RPMI7951 (cell line): ENCODE measurements at places on chromosomes 5 and 9.

GRCh38 chr9:107147134-107147533, 135.9 kb upstream of the RAD23B start:
- peak; percentile 16 for DNase-seq

GRCh38 chr5:65252977-65253376, 228.7 kb downstream of the ADAMTS6 start:
- DNase-seq = no peak

DNA sequence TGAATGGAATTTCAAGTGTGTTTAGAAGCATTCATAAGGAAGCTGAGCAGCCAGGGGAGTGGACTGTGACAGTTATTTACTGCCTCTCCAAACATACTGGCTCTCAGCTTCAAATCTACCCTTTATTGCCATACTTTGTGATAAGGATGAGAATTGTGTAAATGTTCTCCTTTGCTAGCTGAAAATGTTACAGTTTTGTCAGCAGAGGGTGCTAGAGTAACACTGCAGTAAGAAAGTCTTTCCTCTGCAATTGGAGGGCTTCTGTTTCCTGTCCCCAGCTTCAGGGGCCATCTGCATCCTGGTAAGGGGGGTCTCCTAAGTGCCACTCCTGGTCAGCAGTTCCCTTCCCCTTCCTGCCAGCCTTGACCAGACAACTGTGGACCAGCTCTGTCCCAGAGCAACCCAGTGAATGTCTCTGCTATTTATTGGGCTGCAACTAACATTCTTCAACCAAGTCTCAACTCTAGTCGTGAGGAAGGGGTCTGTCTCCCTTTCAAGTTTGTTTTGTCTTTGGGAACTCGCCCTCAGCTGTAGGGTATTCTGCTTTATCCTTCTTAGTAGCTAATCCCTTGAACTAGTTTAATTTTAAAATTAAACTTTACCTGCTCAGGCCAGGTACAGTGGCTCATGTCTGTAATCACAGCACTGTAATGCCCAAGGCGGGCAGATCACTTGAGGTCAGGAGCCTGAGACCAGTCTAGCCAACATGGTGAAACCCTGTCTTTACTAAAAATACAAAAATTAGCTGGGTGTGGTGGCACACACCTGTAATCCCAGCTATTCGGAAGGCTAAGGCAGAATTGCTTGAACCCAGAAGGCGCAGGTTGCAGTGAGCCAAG, 45.3 kb downstream of the RAPGEF6 start:
- peak; percentile 49 for DNase-seq

DNA sequence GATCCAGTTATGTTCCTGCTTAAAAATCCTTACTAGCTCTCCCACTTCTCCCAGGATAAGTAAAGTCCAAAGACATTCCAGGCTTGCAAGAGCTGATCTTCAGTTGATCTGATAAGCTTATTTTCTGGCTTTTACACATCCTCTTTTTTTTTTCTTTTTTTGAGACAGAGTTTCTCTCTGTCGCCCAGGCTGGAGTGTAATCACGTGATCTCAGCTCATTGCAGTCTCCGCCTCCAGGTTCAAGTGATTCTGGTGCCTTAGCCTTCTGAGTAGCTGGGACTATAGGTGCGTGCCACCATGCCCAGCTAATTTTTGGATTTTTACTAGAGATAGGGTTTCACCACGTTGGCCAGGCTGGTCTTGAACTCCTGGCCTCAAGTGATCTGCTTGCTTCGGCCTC, 37.3 kb upstream of the PTPN3 start:
- DNase-seq = no peak

DNA sequence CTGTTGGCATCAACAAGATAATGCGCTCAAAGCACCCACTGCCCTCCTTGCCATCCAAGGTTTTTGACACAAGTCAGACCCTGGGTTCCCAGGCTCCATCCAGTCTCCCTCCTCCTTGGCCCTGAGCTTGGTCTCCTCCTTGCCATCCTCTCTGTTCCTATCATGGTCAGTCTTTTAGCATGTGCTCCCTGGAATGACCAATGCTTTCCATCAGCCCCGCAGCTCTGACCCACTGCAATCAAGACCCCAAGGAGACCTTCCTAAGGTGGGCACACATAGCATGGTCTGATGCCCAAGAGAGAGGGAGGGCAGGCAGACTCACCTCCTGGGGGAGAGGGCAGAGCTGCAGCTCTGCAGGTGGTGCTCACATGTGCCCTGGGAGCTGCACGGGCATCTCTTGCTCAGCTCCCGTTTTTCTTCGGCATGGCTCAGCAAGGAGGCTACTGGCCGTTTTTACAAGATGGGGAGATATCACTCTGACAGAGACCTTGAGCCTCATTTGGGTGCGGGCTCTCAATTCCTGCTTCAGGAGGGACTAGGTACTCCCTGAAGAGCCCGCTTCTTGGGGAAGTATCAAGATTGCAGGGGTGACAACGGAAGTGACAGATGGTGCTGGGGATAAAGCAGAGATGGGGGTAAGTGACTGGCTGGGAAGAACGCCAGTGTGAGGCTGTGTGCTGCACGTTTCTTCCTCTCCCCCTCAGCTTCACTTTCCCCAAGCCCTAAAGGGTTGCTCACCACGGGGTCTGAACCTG, 3.3 kb downstream of the SEPTIN8 start:
- no peak for DNase-seq

- no peak for DNase-seq
Observed at GRCh38 chr5:18010053-18010452, 375.8 kb downstream of the TAF11L14 start.

DNA sequence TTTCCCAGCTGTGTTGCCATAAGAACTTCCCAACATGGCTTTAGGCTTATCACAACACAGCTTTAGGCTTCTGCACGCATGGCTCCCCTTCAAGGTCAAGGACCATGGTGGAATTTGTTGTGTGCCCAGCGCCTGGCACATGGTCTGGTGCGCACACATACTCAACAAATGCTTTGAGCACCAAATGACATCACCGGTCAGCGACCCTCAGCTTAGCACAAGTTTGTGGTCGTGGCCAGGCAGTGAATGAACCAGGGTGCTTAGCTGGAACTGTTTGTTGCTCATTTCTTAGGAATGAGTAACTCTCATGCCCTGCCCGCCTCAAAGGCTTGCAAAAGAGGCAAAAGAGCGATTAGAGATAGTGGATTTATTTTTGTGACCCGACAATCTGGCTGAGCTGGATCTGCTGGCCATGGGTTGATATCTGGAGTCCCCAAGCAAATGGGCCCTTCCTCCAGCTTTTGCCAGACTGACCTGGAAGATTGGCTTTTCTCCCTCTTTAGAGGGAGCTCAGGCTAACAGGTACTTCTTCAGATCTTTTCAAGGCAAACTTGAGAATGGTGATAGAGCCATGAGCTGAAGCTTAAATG, 58.9 kb downstream of the DAP start:
- DNase-seq = peak; percentile 95

DNA sequence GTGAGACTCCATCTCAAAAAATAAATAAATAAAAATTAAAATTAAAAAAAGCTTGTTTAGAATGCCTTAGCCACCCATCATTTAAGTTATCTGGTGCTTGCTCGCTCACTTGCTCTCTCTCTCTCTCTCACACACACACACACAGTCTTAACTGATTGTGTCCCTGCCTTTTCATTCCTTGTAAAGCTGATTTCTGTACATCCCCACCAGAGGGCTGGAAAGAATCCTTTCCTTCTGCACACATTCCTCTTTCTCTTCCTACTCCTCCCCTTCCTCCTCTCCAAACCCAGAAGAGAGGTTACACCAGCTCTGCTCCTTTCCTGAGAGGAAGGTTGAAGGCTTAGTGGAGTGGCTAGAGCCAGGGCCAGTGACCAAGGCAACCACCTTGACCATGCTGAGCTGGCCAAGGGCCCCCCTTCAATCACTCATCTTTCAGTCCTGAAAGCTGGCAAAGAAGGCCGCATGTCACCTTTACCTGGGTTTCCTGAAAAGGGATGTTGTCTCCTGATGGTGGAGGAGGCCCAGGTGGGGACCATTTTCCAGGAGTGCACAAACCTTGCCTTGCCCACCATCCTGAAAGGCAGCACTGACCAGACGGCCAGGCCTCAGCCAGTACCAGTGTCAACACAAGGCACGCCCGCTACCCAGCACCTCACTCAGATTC, 25.6 kb downstream of the STK10 start:
- no peak for DNase-seq

GRCh38 chr5:129094087-129094923, at the start of gene ISOC1:
Gene ISOC1 (plus strand): TSS chr5:129094749. CDS start chr5:129094767, 18 bp downstream.
- peak; percentile 83 for DNase-seq

- DNase-seq = no peak
Observed at GRCh38 chr9:121930956-121931355, 162.2 kb downstream of the TTLL11 start.

- peak; percentile 82 for DNase-seq
Observed at GRCh38 chr5:95842854-95843544, 20.5 kb upstream of the GLRX start.

GRCh38 chr9:33273972-33274328, 9.1 kb downstream of the CHMP5 start:
- DNase-seq = no peak

GRCh38 chr9:71897577-71897976, 13.4 kb downstream of the ABHD17B start:
- no peak for DNase-seq

GRCh38 chr9:15529566-15530324, 19.0 kb upstream of the PSIP1 start:
- DNase-seq = no peak

GRCh38 chr5:149389552-149390495, 10.7 kb upstream of the IL17B start:
- DNase-seq = no peak

DNA sequence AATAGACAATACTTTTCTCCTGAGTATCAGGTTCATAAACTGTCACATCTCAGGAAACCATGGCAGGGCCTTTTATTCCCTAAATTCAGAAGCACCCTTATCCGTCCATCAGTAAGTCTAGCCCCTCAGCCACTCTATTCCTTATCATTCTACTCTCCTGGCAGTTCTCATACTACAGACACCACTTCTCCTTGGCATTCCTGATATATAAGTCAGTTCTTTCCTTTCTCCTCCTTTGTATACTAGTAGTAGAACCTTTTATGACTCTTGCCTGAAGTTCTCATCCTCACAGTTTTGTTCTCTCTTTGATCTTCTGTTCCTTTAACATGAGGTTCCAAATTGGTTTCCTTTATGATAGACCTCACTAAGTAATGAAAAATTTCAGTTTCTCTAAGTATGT, 29.3 kb downstream of the GRAMD2B start:
- no peak for DNase-seq

GRCh38 chr5:116032094-116032517, at the start of gene ARL14EPL:
Gene ARL14EPL (plus strand): TSS chr5:116032472. CDS start chr5:116051466, 18,994 bp downstream.
- peak; percentile 84 for DNase-seq

- no peak for DNase-seq
Observed at GRCh38 chr5:55498457-55498856, 36.3 kb downstream of the PLPP1 start.

- peak; percentile 96 for DNase-seq
Observed at GRCh38 chr9:97293207-97293721, 14.2 kb upstream of the CCDC180 start.

DNA sequence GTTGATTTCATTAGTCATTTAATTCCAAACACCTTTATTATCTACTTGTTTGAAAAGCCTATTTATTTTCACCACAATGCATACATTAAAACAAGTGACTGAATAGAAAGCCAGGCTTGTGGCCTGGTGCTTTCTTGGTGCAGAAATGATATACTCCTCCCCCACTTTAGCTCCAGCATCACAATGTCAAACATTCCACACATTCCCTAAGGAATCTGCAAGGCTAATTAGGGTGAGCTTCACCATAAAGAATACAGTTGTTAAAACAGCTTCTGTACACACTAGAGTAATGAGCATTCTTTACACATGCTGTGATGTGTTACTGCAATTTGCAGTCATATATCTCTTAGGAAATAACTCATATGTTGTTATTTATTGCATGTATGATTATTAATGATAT, 705.7 kb downstream of the CETN3 start:
- DNase-seq = peak; percentile 5

GRCh38 chr5:67681703-67682102, 485.1 kb upstream of the CD180 start:
- DNase-seq = no peak

DNA sequence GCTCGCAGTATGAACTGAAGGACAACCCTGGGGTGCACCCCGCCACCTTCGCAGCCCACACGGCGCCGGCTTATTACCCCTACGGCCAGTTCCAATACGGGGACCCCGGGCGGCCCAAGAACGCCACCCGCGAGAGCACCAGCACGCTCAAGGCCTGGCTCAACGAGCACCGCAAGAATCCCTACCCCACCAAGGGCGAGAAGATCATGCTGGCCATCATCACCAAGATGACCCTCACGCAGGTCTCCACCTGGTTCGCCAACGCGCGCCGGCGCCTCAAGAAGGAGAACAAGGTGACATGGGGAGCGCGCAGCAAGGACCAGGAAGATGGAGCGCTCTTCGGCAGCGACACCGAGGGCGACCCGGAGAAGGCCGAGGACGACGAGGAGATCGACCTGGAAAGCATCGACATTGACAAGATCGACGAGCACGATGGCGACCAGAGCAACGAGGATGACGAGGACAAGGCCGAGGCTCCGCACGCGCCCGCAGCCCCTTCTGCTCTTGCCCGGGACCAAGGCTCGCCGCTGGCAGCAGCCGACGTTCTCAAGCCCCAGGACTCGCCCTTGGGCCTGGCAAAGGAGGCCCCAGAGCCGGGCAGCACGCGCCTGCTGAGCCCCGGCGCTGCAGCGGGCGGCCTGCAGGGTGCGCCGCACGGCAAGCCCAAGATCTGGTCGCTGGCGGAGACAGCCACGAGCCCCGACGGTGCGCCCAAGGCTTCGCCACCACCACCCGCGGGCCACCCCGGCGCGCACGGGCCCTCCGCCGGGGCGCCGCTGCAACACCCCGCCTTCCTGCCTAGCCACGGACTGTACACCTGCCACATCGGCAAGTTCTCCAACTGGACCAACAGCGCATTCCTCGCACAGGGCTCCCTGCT, 3.8 kb downstream of the IRX1 start:
- DNase-seq = no peak

DNA sequence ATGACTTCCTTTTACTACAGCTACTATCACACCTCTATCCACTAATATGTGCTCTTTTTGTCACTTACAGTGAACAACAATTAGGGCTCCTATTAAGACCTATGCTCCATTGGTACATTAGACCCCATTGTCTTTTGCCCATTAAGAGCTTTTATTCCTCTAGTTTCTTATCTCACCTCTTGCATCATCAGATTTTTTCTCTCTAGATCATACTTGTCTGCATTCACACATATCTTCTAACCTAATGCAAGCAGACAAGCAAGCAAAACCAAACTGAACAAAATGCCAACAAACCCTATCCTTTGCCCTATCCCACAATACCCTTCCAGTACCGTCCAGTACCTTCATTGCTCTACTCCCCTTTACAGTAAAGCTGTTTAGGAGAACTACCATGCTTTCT, 10.1 kb upstream of the RBM27 start:
- DNase-seq = no peak

GRCh38 chr5:59768152-59769040, 125.1 kb downstream of the PDE4D start:
- DNase-seq = peak; percentile 95
